ENCODE measurements at places on chromosomes 3 and 15. TPM values are rescaled to one million over a fixed set of nuclear protein-coding genes. Genes with fewer than 3 reads are reported as not detected.

MTFMT gene
- 23.9 TPM for total RNA-seq

CHSY1 gene
- total RNA-seq, result 49.0 TPM

ACTC1 gene
- 136 TPM for total RNA-seq

SLC25A36 gene
- total RNA-seq, result 277 TPM

KCNAB1 gene
- total RNA-seq, result 23.5 TPM

XYLB gene
- 9.3 TPM for total RNA-seq

OR5K2 gene
- total RNA-seq, result not detected

ANKRD34C gene
- total RNA-seq, result 0.22 TPM

MAGI1 gene
- total RNA-seq, result 110 TPM

TLR9 gene
- not detected for total RNA-seq

PRRT3 gene
- total RNA-seq, result 2.9 TPM

WDR82 gene
- 104 TPM for total RNA-seq

MGA gene
- total RNA-seq, result 147 TPM

ZIC4 gene
- 5.5 TPM for total RNA-seq

IL17RE gene
- total RNA-seq, result 0.71 TPM

TMEM212 gene
- not detected for total RNA-seq

FEZF2 gene
- 14.3 TPM for total RNA-seq

SV2B gene
- 112 TPM for total RNA-seq

SELENOK gene
- 42.9 TPM for total RNA-seq

EPB42 gene
- 5.3 TPM for total RNA-seq

CNTN6 gene
- 12.5 TPM for total RNA-seq

B3GALNT1 gene
- total RNA-seq, result 67.7 TPM

All from camera-type eye (tissue), 1 donor.